CD8-positive, alpha-beta T cell (primary cell): ENCODE measurements at places on chromosomes 11 and 22.

DNA sequence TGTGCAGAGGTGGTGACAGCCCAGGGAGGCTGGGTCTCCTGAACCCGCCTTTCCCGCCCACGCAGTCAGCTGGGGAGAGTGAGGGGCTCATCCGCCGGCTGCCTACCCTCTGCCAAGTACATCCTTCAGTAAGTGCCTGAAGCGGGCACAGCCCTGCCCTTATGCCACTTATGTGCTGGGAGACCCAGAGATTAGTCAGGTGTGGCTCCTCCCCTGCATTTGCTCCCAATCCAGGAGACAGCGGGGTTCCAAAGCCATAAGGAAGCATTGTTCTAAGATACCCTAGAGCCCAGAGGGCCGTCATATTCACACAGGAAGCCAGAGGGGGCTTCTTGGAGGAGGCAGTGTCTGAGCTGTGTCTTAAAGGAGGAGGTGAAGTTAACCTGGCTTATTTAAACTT lies 5.8 kb upstream of the PPP6R3 start:
- no peak for DNase-seq

DNA sequence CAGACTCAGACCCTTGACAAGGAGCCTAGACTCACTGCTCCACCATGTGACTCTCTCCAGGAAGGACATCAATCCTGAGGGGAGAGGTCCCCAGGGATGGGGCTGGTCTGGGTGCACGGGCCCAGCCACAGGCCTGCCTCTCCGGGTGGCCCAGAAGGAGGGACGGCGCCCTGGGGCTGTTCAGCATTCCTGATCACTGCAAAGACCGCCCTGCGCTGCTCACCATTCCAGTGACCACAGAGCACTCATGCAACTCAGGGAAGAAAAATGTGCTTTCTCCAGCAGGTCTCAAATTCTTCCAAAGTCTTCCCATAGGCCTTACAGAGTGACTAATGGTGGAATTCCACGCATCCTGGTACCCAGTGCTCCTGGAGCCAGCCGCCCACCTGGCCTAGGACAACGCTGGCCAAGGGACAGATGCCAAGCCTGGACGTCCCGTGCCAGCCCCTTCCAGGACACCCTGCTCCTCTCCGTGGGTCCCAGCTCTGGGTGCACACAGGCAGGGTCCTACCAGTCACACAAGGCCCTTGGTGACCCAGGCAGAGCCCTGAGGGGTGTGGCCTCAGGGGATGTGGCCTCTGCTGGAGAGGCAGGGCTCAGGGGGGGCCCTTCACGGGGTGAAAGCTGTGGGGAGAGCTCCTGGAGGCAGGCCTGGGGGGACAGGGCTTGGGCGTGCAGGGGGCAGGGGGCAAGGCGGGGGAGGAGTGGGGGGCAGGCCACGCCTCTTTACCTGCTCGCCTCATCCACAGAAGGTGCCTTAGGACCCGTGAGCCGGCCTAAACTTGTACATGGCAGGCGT lies 178.8 kb downstream of the IGLL1 start:
- DNase-seq, result no peak

DNA sequence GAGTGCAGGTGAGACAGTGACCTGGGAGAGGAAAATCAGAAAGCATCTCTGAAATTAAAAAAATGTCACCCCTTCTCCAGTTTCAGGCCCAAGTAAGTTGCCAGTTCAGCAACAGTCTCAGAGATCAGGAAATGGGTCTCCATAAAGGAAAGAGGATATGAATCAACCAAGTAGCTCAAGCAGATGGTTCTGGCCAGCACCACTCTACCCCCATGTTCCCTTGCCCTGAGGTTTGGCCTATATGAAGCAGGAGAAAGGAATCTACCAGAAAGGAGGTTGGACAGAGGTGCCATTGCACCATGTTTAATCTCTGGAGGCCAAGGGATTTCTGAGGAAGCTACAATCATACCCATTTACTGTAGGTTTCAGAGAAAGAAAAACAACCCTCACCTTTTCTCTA lies 7.7 kb downstream of the FZD4 start:
- DNase-seq, result no peak

DNA sequence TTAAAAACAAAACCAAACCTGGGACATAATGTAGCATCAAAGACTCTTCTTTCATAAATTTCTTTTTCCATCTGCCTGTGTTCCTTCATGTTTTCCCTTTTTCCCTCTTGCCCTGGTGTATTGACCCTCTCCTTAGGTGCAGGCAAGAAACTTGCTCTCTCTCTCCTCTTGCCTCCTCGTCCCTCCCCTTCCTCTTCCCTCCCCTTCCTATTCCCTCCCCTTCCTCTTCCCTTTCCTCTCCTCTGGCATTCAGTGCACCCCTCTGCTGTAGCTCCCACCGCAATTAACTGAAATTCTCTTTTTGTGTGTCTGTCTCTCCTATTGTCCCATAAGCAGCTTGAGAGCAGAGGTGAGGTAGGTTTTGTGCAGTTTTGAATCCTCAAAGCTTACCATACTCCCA lies 49.9 kb downstream of the CSF2RB start:
- DNase-seq, result no peak

DNA sequence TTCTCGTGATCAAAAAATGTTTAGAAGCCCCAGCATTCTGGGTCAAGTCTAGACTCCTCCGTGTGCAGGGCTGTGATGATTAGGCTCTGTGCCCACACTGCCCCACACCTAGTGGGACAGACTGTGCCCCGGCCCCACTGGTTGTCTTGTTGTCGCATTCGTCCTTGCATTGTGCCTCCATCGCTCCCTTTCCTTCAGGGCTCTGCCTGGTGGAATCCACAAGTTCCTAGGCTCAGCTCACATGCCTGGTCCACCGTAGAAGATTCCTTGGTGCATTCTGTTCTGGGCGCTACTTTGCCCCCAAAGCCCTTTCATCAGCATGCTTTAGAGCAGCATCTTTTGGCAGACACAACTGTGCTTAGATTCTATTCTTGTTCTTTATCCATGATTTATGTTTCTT lies 23.5 kb upstream of the THY1 start:
- DNase-seq, result no peak

DNA sequence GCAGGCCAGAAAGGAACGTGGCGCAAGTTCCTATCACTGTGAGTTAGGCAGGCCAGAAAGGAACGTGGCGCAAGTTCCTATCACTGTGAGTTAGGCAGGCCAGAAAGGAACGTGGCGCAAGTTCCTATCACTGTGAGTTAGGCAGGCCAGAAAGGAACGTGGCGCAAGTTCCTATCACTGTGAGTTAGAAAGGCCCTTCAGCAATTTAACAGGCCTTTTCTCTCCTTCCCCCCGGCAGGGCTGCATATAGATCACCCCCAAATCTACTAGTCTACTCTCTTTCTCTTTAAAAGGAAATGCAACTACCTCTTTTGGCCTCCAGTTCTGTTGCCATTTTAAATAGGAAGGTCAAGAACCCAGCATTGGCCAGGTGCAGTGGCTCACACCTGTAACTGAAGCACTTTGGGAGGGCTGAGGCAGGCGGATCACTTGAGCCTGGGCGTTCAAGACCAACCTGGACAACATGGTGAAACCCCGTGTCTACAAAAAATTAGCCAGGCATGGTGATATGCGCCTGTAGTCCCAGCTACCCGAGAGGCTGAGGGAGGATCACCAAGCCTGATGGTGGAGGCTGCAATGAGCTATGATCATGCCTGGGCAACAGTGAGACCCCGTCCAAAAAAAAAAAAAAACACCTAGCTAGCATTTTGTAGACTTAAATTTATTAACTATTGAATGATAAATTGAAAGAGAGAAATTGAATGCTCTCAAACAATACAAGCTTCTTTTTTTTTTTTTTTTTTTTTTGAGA lies 14.9 kb downstream of the FAM118B start:
- DNase-seq, result no peak

DNA sequence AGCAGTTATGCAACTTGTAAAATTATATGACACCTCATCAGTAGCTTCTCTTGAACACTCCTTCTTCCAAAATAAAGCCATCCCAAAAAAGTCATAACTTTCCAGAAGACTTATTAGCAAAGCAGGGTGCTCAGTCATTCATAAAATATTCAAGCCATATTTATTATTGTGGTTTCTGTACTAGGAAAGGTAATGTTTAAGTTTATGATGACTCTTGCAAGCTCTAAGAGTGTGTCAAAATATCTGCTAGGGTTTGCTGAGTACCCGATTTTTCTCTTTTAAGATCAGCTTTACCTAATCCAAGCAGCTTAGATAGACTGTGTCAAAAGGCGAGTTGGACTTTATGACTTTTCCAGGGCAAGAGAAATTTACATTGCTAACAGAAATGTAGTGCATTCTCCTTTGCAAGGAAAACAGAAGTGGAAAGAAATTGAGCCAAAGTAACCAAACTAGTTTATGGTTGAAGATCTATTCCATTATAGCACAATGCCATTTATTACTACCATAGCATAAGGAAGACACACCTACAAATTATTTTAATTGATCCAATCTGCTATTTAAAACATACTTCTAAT lies 98.0 kb upstream of the SOX6 start:
- DNase-seq, result no peak

- DNase-seq, result no peak
Measured at GRCh38 chr22:37563153-37564081, 3.1 kb downstream of the CDC42EP1 start.

GRCh38 chr22:37998543-37998942 lies 14.2 kb upstream of the SOX10 start:
- no peak for DNase-seq

- no peak for DNase-seq
Measured at GRCh38 chr22:40499209-40499623, 128.8 kb downstream of the SGSM3 start.

GRCh38 chr11:235609-235996 lies 539 bp downstream of the SIRT3 start:
- DNase-seq, result no peak

- no peak for DNase-seq
Measured at GRCh38 chr11:129973068-129973467, 29.6 kb downstream of the PRDM10 start.

DNA sequence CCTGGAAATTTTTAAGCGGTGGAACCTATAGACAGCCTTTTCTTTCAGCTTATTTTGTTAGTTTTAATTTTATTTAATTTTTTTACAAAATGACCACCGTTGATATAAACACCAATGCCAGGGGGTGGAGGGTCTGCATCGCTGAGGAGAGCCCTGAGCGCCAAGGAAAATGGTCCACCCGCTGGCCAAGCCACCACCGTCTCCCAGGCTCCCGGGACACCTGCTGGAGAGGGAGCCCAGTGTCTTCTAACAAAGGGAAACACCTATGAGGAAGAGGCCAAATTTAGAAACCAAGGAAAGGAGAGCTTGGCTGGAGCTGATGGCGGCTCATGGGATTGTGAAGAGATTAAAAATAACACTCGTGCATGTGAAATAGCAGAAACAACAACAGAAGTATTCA lies 288 bp upstream of the KRTAP5-8 start:
- no peak for DNase-seq

- DNase-seq, result no peak
Measured at GRCh38 chr22:21672107-21672629, 6.4 kb downstream of the PPIL2 start.

- DNase-seq, result no peak
Measured at GRCh38 chr11:18836417-18836816, 44.8 kb upstream of the PTPN5 start.

DNA sequence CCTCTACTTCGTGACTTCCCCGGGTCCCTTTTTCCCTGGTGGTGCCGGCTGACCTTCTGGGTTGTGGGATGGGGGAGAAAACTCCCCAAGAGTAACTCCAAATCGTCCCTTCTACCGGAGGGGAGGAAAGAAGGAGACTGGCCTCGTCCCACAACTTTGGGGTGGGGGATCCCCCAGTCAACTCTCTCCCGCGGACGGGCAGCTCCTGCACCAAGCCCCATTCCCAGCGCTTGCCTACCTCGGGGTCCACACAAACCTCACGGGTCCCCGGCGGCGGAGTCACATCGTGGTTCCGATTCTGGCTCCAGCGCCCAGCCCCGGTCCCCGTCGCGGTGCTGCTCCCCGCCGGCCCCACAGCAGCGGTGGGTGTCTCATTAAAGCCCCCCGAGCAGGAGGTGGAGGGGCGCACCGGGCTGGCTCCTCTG lies 317 bp downstream of the BDNF start:
- no peak for DNase-seq

DNA sequence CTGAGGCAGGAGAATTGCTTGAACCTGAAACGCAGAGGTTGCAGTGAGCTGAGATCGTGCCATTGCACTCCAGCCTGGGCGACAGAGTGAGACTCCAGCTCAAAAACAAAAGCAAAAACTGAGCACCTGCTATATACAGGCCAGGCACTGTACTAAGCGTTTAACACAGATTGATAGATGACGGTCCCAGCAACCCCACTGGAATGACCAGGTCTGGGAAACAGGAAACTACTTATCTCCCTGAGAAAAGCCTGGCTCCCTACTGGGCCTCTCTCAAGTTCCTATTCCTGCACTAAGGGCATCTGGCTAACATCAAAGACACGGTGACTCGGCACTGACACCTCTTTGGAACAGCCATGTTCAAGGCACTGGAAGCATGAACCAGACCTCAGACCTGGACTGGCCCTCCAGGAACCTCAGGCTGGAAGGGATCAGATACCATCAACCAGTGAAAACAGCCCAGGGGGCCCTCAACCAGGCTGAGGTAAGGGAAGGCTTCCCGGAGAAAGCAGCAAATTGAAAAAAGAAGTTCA lies 16.6 kb downstream of the ARAP1 start:
- DNase-seq, result no peak

- DNase-seq, result no peak
Measured at GRCh38 chr11:64132191-64132771, 33.6 kb downstream of the MACROD1 start.

- peak; percentile 52 for DNase-seq
Measured at GRCh38 chr11:118691926-118692830, 12.7 kb upstream of the TREH start.
